ENCODE measurements at places on chromosomes 1 and 21.

- H3K27me3 ChIP-seq, result peaks cover 4% of the 10 kb centered on the region
- H3K36me3 ChIP-seq, result no peaks in the 10 kb centered on the region
- H3K4me1 ChIP-seq, result peaks cover 19% of the 10 kb centered on the region
- no peak for DNase-seq
- H3K4me3 ChIP-seq, result no peak overlapping the region
Observed at GRCh38 chr1:54970901-54971300, 9.5 kb upstream of the TMEM61 start.

GRCh38 chr1:118206966-118207365 is 21.9 kb upstream of the SPAG17 start:
- no peak overlapping the region for H3K4me3 ChIP-seq
- DNase-seq, result no peak
- H3K36me3 ChIP-seq, result no peaks in the 10 kb centered on the region
- H3K27me3 ChIP-seq, result no peaks in the 10 kb centered on the region

- no peak overlapping the region for H3K27ac ChIP-seq
- H3K4me3 ChIP-seq, result no peak overlapping the region
- DNase-seq, result no peak
- peaks cover 5% of the 10 kb centered on the region for H3K4me1 ChIP-seq
Observed at GRCh38 chr1:21594935-21595897, 73.9 kb downstream of the RAP1GAP start.

DNA sequence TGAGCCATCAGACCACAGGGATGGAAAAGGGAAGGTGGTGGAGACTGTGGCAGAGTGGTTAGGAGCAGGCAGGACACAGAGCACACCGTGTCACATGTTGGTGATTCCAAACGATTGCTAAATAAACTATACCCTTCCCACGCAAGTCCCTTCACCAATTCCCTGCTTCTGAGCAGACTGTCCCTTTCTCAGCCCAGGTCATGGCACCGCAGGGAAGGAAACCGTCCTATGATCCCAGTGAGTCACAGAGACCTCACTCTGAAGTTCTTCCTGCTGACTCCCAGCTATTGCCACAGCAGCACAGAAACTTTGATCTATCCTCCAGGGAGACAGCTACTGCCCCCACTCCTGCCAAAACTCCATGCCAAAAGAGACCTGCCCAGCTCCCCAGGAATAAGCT is 19.2 kb downstream of the RIMS3 start:
- DNase-seq, result no peak
- no peaks in the 10 kb centered on the region for H3K27me3 ChIP-seq
- no peak overlapping the region for H3K4me3 ChIP-seq
- no peaks in the 10 kb centered on the region for H3K4me1 ChIP-seq

- H3K4me1 ChIP-seq, result peaks cover 18% of the 10 kb centered on the region
- no peaks in the 10 kb centered on the region for H3K36me3 ChIP-seq
- H3K27ac ChIP-seq, result no peak overlapping the region
Observed at GRCh38 chr1:245039196-245039595, 115.6 kb upstream of the KIF26B start.

DNA sequence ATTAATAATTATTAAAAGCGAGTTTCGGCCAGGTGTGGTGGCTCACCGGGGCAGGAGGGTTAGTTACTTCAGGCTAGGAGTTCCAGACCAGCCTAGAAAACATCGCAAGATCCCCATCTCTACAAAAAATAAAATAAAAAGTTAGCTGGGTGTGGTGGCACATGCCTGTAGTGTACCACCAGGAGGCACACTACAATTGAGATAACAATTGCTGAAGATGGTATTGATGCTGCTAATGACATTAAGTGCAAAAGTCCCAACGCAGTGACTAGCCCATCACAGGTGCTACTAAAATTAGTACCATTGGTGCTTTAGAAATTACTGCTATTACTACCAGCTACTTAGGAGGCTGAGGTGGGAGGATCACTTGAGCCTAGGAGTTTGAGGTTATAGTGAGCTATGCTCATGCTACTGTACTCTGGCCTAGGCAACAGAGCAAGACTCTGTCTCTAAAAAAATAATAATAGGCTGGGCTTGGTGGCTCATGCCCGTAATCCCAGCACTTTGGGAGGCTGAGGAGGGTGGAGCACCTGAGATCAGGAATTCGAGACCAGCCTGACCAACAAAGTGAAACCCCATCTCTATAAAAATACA is 156.6 kb downstream of the GREM2 start:
- H3K36me3 ChIP-seq, result no peaks in the 10 kb centered on the region
- no peaks in the 10 kb centered on the region for H3K27me3 ChIP-seq
- DNase-seq, result no peak
- H3K4me1 ChIP-seq, result peaks cover 3% of the 10 kb centered on the region

- peaks cover 7% of the 10 kb centered on the region for H3K4me1 ChIP-seq
- DNase-seq, result no peak
- H3K4me3 ChIP-seq, result no peak overlapping the region
Observed at GRCh38 chr1:208029381-208030287, 118.7 kb upstream of the CD34 start.

DNA sequence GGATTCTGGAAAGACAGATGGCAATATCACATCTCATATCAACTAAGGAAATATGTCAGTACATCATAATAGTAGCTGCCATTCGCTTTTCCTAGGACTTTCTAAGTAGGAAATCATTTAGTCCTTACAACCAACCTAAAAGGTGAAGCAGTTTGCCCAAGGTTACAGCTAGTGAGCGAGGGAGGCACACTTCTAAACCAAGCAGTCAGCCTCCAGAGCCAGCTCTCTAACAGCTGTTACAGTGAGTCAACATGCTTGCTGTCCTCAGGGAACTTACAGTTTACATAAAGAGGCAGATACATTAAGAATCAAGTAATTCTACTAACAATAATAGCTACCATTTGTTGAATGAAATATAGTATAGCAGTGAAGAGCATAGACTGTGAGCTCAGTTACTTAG is 57.1 kb downstream of the GIPC2 start:
- no peak for DNase-seq
- no peak overlapping the region for H3K4me3 ChIP-seq
- H3K36me3 ChIP-seq, result no peaks in the 10 kb centered on the region
- no peaks in the 10 kb centered on the region for H3K4me1 ChIP-seq

Data from type B pancreatic cell (in vitro differentiated cells).